CD8-positive, alpha-beta T cell (primary cell): ENCODE measurements at places on chromosomes 7 and 10.

DNA sequence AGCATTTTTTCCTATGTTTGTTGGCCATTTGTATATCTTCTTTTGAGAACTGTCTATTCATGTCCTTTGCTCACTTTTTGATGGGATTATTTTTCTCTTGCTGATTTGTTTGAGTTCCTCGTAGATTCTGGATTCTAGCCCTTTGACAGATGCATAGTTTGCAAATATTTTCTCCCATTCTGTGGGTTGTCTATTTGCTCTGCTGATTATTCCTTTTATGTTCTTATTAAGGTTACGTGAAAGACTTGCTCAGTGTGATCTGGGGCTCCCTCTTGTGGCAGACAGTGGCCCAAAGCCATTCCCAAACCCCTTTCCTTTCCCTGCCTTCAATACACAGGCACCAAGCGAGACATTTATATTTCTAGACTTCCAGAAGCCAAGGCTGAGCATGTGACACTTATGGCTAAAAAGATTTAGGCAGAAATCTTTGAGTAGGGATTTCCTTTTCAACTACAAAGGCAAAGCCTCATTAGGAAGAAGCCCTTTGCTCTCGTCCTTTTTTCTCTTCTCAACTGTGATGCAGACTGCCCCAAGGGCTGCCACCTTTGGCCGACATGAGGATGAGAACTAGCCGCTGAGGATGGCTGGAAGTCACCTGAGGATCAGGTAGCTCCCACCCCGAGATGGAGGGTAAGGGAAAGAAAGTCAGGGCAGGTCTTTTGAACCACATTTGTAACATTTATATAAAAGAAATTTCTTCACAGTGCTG, 23.6 kb downstream of the ST8SIA6 start:
- DNase-seq: peak; percentile 80

- DNase-seq: no peak
Measured at GRCh38 chr7:131109011-131109758, 218.5 kb upstream of the MKLN1 start.

DNA sequence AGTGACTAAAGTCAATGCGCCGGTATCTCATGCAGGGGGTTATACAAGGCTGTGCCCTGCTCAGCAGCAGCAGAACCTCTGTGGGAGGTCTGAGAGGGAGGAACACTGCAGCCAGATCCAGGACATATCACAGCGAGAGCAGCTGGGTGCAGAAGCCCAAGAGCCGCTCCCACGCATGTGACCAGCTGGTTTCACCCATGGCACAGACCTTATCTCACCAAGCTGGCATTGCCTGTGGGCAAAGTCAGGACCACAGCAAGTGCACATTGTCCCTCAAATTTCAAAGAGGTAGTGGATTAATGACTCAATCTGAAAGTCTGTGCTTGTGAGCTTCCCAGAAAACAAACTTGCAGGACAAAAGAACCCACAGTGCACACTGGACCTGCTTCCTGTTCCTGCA, 31.6 kb upstream of the AKR1C1 start:
- no peak for DNase-seq

- no peak for DNase-seq
Measured at GRCh38 chr7:131471250-131472004, 85.0 kb downstream of the PODXL start.

DNA sequence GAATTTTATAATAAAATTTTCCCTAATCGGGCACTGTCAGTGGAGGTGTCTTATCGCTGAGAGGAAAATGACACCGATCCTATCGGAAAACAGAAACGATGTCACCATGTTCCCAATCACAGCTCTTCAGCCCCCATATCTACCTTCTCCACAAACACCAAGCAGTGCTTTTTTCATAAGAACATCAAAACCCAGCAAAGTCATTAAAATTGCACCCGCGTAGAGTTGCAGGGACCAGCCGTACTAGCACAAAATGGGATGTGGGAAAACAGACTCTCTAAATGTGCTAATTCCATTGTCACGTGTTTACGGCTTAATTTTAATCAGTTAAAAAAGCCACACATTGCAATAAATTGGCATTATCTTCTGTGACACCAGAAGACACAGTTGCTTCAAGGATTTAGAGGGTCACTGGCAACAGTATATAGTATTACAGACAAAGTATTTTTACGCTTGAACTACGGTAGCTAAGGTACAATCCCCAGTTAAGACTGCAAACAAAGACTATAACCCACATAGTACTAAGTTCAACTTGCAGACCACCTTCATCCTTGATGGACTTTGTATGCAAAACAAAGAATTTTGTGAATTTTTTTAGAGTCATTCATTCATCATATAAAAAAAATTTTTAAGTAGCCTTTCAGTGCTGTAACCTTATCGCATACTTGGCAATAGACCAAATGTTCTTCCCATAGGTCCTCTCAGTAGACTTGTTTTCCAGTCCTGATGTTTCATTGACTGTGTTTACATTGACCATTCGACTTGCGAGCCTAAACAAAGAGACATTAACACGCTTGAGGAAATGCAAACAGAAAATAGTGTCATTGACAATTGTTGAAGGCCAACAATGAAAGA, 116.0 kb downstream of the VTI1A start:
- no peak for DNase-seq

GRCh38 chr7:113922049-113922448, 3.2 kb upstream of the PPP1R3A start:
- DNase-seq: no peak

GRCh38 chr7:50762337-50762736, 20.4 kb downstream of the GRB10 start:
- no peak for DNase-seq

- DNase-seq: no peak
Measured at GRCh38 chr10:28253169-28253785, 49.6 kb downstream of the MPP7 start.
